ENCODE measurements at places on chromosomes 6 and 20. TPM values are rescaled to one million over a fixed set of nuclear protein-coding genes. Genes with fewer than 3 reads are reported as not detected.

- no peak for DNase-seq
These were observed 179.4 kb upstream of the OLIG3 start for GRCh38 chr6:137673603-137674002.

The EEF1A1 gene
- polyA plus RNA-seq: 10,209 TPM

DNA sequence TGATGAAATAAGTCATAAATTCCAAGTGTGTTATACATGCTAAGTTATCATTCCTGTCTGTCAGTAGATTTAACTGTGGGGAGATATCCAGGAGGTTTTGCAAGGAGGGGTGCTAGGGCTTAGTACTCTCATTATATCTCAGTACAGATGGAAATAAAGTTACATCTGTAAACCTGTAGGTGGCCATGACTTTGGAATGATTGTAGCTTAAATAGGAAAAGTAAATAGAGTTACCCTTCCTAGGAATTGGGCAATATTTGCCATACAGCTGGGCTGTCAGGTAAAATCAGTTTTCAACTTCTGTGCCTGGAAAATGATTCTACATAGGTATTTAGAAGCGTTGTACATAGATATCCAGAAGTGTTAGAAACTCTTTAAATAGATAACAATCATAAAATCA lies 19.8 kb upstream of the TGM3 start:
- no peak for DNase-seq

The RBBP8NL gene
- not detected for polyA plus RNA-seq
